ENCODE measurements at places on chromosomes 16 and 17. TPM values are rescaled to one million over a fixed set of nuclear protein-coding genes. Genes with fewer than 3 reads are reported as not detected.

DNA sequence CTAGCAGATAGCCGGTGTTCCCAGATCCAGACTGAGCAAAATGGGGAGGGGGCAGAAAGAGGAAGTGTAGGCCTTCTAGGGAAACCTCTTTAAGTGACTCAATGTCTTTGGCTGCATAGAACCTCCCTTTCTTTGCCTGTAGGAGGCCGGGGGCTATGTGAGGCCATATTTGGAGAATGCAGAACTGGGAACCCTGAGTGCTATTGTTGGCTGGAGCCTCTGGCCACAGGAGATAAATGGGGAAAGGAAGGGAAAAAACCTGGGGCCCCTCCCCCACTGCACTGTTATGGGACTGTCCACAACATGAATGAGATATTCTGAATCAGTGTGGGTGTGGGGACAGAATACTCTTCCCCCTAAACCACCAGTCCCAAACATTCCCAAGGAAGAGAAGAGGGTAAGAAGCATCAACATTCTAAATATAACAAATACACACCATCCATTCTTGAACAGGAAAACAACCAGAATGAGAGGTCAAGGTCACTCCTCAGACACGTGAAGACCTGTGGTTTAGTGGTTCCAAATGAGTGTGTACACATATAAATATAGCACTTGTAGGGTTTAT, 2.4 kb downstream of the VPS25 start:
- no peak for DNase-seq

DNA sequence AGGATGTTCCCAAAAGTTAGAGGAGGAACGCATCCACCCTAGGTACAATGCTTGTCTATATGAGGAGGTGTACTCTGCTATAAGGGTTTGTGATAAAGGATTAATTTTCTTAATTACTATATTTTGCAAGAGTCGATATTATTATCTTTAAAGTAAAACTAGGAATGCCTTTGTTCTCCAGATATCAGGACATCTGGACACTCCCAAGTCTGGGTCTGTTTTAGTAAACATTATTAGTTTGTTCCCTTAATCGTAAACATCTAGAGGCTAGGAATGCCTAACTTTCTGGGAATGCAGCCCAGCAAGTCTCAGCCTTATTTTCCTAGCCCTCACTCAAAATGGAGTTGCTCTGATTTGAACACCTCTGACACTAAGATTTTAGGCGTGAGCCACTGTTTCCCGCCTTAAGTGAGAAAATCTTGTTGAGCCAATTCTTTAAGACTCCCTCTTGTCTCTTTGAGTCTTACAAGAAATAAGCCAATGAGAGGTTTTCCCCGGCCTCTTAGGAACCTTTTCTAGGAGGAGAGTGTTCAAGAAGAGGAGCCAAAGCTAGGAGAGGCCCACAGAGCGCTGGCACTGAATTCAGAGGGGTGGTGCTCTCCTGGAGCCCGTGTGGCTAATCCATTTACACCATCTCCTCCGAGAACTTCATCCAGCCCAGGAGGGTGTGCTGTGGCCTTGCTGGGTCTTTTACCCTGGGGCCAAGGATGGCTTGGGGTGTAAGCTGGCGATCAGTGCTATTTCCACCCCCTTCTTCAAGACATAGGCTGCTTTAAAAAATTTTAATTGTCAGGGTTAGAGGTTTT, 40.9 kb downstream of the SMARCE1 start:
- no peak for DNase-seq

GRCh38 chr17:30975042-30975820, 4.4 kb downstream of the RNF135 start:
- no peak for DNase-seq

GRCh38 chr17:18213666-18214270, 11.7 kb upstream of the LLGL1 start:
- no peak for DNase-seq

- DNase-seq = no peak
Observed at GRCh38 chr16:48535369-48535787, 74.6 kb downstream of the N4BP1 start.

DNA sequence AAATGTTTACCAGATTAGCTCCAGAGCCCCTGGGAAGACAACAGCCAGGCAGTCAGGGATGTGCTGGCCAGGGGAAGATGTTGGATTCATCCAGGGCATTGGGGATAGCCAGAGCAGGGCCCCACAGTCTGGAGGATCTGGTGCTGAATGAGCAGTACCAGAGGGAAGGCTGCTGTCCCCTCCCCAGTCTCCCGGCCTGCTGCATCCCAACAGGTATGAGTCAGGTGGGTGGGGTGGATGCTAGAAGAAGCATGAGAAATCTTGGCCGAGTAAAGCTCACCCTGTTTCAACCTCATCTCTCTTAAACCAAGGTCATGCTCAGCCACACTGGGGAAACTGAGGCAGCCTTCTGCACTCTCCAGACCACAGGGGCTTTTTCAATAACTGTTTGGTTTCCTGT, 71.9 kb upstream of the SEC14L1 start:
- DNase-seq = no peak

- DNase-seq = no peak
Observed at GRCh38 chr17:55814377-55814776, 63.5 kb downstream of the PCTP start.

DNA sequence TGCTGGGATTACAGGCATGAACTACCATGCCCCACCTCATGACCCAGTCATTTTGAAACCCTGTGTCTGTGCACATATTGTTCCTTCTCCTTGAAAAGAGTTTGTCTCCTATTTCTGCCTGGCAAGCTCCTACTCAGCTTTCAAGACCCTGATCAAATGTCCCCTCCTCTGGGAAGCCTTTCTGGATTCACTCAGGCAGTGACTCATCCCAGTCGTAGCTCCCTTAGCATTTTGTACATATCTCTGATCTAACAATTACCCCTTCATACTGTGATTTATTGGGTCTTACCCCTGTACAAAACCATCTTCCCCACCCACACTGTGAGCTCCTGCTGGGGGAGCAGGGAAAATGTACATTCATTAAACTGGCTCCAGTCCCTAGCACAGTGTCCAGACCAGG, 18.1 kb upstream of the ABCC12 start:
- no peak for DNase-seq

DNA sequence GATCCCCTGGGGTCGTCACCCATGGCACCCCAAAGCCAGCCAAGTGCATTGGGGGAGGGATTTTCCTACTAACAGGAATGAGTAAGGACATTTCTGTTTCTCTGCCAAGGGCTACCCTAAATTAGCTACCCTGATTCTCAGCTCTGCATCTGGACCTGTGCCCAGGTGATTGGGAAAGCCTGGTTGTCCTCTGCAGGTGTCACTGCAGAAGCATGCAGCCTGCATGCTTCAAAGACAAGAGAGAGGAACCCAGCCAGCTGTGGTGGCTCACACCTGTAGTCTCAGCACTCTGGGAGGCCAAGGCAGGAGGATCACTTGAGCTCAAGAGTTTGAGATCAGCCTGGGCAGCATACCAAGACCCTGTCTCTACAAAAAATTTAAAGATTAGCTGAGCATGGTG, 19.6 kb downstream of the BEAN1 start:
- no peak for DNase-seq

GRCh38 chr16:80265624-80266306, 275.0 kb upstream of the DYNLRB2 start:
- no peak for DNase-seq

DNA sequence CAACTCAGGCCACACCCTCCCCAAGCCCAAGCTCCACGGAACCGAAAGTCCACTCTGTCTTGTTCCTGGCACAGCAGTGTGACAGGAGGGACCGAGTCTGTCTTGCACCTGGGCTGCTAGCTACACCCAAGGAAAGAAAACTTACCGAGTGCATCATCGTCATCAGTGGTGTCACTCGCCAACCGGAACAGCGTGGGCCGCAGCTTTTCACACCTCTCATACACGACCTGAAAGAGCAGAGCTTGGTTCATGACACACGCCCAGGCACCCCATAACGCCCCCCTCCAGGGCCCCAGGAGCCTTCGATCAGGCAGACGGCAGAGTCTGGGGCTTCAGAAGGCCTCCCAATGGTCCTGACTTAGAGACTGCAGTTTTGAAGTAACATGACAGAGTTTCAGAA, 27.5 kb downstream of the GGA2 start:
- peak; percentile 67 for DNase-seq

DNA sequence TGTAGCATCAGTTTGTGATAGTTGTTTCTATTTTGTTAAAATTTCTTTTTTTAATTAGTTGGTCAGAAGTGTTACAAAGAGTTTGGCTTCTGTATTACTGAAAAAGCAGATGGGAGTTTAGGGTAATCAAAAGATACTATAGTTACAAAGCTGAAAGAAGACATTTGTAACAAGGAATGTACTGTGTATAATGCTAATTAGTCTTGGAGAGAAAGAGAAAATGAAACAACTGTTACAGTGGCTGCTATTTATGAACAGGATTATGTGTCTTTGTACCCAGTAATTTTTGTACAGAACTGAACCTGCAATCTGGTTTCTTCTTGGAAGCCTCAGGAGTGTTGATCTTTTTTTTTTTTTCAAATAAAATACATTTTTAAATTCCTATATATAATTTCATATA, 14.3 kb downstream of the GDPD1 start:
- no peak for DNase-seq

- DNase-seq = no peak
Observed at GRCh38 chr17:35889818-35890773, 9.9 kb upstream of the CCL5 start.

GRCh38 chr17:16477255-16477654, 14.7 kb downstream of the LRRC75A start:
- no peak for DNase-seq

DNA sequence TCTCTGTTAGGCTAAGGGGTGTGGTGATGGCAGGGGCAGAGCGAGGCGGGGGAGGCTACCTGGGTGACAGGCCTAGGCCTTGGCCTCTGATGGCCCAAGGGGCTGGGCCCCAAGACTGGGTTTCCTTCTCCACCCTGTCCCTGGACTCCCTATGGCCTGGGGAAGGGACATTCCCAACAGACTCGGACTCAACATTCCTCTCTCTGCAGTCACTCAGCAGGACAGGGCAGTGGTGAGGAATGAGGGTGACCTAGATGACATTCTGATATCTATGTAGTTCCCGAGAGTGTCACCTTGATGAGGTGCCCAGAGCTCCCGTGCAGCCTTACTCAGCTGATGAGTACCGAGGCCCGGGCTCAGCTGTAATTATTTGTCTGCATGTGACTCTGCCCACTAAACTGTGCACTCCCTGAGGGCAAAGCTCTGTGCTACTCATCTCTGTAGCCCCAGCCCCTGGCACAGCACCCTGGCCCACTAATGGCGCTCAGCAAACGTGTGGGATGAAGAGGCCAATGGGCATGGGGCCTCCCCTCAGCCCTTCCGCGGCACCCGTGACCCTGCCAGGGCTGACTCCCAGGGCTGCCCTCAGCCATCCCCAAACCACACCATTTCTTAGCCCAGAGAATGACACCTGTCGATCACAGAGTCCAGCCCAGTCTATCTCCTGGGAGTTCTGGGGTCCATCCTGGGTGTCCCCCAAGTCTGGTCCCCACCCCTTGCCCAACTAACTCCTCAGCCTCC, 2.2 kb downstream of the PLCD3 start:
- DNase-seq = no peak

GRCh38 chr16:82331974-82332750, 162.1 kb upstream of the MPHOSPH6 start:
- DNase-seq = no peak

DNA sequence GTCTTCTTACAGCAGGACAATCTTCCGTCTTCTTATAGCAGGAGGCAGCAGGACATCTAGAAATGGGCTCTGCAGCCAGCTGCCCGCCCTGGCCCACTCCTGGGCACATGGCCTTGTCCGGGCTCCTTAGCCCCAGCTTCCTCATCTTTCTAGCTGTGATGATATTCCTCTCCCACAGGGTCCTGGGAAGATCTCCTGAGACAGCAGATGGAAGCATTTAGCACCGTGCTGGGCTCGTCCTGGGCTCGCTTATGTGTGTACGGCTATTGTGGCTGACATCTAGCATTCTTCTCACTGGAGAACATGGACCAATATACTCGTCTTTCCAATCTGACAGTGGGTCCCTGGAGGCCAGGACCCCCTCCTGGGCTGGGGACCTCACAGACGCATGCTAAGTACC, 48.5 kb downstream of the TIMM22 start:
- DNase-seq = no peak

DNA sequence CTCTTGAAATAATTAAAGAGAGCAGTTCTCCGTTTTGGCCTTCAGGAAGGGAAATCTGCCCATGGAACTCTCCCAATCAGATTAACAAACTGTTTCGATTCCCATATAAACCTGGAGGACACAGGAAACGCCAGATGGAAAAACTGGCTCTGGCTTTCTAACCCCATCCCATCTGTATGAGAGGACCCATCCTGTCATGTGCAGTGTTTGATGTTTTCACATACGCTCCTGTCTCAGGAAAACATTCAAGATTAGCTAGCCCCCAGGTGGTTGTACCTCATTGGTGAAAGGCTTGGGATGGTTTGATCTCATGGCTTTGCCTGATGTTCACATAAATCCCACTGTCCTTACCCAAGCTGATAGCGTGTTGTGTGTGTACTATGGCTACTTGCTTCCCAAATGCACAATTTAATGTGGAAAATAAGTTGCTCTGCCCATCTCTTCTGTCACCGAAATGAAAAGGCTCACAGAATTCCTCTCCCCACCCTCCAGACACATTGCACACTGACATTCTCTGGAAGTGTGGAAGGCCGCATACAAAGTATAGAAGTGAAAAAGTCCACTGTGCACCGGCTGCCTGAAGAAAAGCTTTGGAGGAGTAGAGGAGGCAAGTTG, 18.2 kb upstream of the ERN1 start:
- no peak for DNase-seq

DNA sequence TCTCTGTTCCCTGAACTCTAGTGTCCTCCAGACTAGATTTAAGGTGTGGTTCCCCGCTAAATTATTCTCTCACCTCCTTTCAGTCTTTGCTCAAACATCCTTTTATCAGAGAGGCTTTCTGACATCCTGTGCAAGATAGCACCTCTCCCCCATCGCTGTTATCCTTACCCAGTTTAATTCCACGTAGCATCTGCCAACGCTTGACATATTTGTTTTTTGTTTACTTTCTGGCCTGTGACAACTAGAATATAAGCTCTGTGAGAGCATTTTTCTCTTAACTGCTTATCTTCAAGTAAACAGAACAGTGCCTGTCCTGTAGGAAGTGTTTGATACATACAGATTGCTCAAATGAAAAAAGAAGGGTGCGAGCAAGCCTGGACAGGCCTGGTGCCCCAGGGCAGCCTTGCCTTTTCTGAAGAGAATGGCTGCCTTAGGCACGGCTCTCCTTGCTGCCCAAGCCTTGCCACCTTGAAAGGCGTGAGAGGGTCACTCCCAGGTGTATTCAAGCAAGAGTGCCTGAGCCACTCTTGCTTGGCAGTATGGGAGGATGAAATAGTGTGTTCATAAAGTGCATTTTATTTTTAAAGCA, 9.7 kb downstream of the DYNLL2 start:
- no peak for DNase-seq

GRCh38 chr17:72338847-72339790, 218.3 kb downstream of the SOX9 start:
- no peak for DNase-seq

Gene ALDH3A1
- 0.38 TPM for total RNA-seq

Gene DOK4
- 4.6 TPM for total RNA-seq

Gene CES1
- total RNA-seq = not detected

Gene TERB1
- total RNA-seq = 0.14 TPM

Gene SYNGR3
- 7.2 TPM for total RNA-seq

Gene FOXN1
- not detected for total RNA-seq

Gene CCL7
- total RNA-seq = not detected

Gene SEPTIN12
- total RNA-seq = not detected

Gene ACSM3
- 16.1 TPM for total RNA-seq

Measured in activated CD8-positive, alpha-beta T cell treated with anti-CD3 and anti-CD28 coated beads for 36 hours (primary cell).